ENCODE measurements at places on chromosomes 3 and 15.

- DNase-seq: no peak
These were observed 358.0 kb downstream of the WDR72 start for GRCh38 chr15:53401503-53401902.

DNA sequence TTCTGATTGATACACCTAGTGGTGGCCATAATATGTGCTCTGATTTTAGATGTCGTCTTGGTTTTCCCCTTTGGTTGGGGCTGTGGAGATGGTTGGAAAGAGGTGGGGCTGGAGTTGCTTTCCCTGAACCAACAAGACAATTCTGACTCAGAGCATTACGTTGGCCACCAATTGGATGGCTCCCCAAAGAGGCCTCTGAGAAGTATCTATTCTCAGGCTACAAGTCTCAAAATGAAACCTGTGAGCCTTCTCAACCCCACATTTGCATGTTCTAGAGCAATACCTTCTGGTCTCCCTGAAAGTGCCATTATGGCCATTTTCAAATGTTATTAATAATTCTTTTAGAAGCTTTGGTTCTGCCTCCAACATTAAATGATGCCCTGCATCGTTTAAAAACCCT is 188.4 kb upstream of the WNT5A start:
- DNase-seq: no peak

DNA sequence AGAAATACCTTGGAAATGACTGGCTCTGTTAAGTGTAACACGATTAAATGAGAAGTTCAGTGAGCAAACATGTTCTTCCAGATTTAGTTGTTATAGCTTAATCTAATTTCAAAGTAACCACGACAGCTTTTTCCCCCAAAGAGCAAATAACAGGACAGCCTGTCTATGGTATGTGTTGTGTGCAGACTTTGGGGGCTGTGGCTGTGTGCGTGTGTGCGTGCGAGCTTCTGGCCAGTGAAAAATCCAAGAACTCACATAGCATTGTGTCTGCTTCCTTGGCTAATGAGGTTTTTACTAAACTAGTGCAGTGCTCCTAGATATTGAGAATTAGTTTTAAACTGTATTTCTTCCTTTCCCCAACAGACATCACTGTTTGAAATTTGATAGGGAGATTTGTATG is 167.1 kb downstream of the CACNA1D start:
- no peak for DNase-seq

GRCh38 chr15:76863123-76863522 is 42.0 kb downstream of the SCAPER start:
- no peak for DNase-seq

DNA sequence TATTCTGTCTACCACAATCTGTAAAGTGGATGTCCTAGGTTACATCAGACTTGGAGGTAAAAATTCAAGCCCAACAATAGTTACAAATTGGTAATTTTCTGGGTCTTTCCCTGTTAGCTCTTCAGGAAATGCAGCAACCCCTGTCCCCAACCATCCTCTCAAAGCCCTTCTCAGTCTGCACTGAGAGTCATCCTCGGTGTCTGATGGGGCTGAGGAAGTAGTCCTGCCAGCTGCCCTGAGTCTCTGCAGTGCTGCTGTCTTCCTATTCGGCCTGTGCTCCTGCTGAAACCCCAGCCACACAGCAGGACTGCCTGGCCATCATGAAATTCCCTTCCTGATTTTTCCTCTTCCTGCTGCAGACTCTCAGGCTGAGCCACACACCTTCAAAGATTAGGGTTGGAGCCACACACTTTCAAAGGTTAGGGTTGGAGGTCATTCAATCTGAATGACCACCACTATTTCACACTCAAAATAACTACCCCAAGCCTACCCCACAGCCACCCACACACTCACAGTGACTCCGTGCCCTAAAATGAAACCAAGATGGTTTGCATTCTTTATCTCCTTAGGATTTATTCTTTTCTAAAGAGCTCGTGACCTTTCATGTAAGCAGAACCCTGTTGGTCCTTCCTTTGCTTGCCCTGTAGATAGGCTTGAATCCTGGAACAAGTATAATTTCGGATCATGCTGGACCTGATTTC is 17.6 kb downstream of the TRIM42 start:
- DNase-seq: no peak

- DNase-seq: no peak
These were observed 6.2 kb downstream of the TSC22D2 start for GRCh38 chr3:150414258-150414657.

- DNase-seq: no peak
These were observed 97.9 kb upstream of the UNC13C start for GRCh38 chr15:53880357-53880756.

GRCh38 chr3:137071104-137071503 is 113.3 kb downstream of the IL20RB start:
- no peak for DNase-seq

DNA sequence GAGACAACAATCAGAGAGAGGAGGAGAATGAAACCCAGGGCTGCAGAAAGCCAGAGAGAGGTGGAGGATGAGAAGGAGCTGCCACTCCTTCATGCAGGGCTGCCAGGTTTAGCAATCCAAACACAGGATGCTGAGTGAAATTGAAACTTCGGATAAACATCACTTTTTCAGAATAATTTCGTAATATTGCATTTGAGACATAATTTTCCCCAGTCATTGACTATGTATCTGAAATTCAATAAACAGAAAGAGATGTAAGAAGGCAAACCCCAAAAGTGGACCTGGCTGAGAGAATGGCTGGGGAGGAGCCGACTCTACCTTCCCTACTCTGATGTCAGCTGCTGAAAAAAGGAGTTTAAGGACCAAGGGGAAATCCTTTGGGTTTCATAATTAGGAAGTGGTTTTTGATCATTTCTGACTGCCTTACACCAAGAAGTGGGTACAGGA is 33.8 kb downstream of the SLC9A9 start:
- DNase-seq: no peak

DNA sequence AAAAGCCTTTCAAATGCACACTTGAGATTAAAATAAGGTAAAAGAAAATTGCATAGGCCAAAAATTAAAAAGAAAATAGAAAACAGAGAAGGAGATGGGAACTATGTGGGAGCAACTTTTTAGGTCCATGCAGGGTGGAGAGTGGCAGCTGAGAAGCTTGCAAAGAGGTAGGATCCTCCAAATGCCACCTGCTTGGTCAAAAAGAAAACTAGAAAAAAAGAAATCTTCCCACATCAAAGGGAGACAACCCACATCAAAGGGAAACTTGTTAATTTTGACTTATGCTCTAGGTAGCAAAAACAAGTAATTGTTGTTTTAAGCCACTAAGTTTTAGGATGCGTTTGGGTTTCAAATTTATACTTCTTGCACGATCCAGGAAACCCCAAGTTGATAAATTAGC is 342.9 kb downstream of the IL20RB start:
- no peak for DNase-seq

DNA sequence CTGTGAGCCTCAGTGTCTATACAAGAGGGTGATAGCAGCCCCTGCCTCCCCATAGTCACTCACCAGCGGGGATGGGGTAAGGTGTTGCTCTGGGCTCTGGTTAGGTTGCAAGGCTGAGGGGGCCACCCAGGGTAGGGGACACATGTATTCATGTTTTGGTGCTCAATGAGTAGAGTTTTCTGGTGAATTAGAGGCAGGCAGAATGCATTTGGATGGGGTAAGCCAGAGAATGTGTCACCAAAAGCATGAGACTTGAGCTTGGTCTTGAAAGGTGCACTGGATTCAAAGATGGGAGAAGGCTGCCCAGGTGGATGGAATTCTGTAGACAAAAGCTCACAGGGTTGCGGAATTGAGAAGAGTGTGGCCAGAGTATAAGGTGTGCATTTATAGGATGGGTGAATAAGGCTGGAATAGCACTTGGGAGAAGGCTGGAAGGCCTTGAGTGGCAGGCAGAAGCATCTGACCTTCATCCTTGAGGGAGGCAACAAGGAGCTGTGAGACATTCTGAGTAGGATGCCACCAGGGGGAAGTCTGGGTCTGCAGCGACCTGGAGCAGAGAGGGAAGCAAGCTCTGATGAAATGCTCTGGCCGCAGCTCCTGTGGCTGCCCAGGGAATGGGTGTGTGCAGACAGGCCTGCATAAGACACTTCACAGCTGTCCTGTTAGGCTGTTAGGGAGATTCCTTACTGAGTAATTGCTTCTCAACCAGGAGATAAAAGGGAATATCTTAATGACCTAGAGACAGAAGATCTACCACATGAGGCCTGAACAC is 149.6 kb downstream of the CHDH start:
- DNase-seq: no peak

DNA sequence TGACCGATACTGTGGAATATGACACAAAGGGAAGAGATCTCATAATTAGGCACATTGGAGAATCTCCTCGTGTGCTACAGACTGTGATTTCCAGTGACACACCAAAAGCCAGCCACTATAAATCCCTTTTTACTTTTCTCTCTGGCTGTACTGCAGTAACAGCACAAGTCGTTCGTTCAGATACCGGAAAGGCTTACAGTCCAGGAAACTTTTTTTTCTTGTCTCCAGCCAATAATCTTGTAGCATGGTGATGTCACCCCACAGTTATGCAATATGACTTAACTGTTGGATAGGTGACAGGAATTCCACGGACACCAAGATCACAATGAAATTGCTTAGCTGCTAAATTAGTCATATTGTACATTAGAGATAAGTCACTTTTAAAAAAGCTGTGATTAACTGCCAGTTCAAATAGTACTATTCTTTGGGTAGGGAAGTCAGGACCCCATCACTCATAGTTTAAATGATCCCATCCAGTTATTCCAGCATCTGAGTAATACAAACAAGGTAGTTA is 36.3 kb upstream of the TSC22D2 start:
- DNase-seq: no peak

- peak; percentile 56 for DNase-seq
These were observed 1.1 kb downstream of the TKT start for GRCh38 chr3:53254509-53255422.

Data from stimulated activated CD4-positive, alpha-beta T cell treated with anti-CD3 and anti-CD28 coated beads, Interleukin-4, amount 100 ng/mL, for 24 hours (primary cell).